Activated CD4-positive, alpha-beta T cell treated with anti-CD3 and anti-CD28 coated beads, Interleukin-2, Interleukin-6, amounts not matched to agents 100 ng/mL and 50 ng/mL, durations not matched to agents 16 hours and 8 hours (primary cell): ENCODE measurements at places on chromosomes 11 and 22.
A peak's percentile ranks its signal among the peaks of the same experiment; 100 is the strongest.

DNA sequence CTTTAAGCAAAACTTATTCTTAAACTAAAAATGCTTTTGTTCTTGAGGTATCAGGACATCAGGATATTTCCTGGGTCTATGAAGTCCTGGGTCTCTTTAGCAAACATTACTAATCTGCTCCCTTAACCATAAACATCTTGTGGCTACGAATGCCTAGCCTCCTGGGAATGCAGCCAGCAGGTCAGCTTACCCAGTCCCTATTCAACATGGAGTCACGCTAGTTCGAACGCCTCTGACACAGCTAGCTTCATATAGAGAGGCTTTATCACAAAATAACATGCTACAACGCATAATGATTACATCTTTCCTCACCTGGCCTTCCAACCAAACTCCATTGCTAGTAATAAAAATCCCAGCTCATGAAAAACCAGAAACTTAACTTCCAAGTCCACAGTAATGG is 17.5 kb upstream of the FIBIN start:
- no peak for DNase-seq

DNA sequence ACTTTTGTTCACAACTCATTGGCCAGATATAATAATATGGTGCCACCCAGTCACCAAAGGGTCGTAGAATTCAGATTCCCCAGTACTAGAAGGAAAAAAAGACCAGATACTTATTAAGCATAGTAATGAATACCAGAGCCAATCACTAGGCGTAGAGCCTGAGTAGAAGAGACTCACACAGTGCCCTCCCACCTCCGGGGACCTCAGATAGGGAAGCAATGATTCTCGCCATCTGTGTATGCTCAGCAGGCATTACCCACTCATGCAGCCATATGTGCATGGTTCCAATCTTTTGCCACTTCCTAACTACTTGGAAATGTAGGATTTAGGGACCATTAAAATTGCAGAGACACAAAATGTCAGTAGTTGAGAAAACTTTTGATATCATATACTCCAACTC is 85.3 kb downstream of the C11orf87 start:
- DNase-seq = no peak

DNA sequence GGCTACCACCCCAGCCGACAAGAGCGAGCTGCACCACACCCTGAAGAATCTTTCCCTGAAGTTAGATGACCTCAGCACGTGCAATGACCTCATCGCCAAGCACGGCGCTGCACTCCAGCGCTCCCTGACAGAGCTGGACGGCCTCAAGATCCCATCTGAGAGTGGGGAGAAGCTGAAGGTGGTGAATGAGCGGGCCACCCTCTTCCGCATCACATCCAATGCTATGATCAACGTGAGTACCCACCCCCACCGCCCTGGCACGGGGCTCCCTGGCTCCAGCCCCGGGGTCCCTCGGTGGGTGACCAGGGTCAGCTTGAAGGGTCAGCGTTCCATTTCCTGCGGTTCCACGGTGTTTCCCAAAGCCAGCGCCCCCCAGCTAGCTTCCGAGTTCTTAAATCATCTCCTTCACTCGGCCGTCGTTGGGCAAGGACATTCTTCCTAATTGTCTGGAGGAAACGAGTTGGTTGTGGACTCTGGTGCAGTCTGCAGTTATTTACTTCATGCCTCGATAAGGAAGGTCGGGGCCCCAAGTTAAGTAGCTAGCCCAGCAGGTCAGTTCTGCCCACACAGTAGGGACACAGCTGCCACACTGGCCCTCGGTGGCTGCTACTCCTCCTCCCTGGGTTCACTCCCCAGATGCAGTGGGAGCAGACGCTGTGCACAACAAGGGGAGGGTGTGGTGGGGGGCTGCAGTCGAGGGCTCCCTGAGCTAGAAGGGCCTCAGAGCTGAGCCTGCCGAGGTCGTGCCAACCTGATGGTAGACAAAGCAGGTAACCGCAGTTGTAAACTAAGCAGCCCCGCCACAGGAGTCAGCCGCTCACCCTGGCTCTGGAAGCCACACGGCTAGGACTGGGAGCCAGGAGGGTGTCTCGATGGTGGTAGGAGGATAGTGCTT is 97.9 kb downstream of the MORC2 start:
- no peak for DNase-seq

DNA sequence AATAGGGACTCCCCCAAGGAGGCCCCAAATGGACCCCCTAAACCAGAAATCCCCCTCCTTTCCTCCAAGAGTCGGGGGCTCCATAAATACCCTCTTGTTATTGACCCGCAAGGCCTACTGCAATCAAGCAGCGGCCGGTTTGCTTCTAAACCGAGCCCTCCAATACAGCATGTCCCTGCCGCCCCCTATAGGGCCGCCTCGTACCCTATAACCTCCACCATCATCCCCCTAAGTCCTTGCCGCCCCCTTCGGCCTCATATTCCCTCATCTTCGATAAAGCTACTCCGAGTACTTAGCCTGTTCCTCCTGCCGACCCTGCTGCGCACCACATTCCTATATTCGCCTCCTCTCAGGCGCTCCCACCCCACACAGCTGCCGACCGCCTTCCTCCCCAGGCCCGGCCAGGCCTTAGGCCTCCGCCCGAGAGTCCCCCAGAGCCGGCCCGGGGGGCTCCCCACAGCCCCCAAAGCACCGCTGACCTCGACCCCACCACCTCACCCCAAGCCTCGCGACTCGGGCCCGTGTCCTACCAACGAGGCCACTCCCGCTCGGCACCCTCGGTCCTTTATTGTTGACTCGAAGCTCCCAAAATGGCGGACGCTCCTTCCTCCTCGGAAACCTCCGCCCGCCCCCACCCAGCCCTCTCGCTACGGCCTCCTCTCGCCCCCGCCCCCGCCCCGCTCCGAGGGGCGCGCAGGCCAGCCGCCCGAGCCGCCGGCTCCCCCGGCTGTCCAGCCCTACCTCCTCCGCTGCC is 430 bp downstream of the DDX6 start:
- peak; percentile 60 for DNase-seq

DNA sequence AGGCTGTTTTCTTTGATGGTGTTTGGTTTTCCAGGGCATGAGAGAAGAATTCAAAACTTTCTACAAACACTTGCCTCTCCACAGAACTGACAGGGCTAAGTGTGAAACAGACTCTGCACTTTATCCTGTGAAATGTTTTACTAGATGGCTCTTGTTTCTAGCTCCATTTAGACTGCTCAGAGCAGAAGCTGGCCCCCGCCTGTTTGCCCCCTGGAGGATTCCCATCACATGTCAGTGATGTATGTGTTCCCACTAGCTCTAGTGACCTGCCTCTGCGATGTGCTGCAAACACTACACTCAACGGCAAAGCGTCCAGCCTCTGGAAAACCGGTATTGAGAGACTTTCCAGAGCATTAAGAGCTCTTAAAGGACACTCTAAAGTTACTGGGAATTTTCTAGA is 41.4 kb upstream of the PCF11 start:
- DNase-seq = no peak

- no peak for DNase-seq
These were observed 253.2 kb downstream of the TBC1D22A start for GRCh38 chr22:47015589-47016178.

- no peak for DNase-seq
These were observed 284 bp downstream of the CCS start for GRCh38 chr11:66593303-66593635.

DNA sequence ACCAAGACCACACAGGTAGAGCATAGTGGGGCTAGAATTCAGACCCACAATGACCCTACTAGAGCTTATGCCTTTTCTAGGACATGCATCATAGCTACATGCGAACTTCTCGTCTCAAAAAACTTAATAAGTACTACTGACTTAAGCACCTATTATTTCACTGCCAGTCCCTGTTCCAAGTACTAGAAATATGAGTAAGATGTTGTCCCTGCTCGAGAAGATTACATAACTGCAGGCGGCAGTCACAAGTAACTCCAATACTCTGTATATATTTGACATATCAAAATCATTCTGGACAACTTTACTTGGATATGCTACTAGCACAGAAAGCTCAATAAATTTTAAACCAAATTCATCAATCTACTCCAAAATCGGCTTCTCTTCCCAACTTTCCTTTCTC is 235.0 kb downstream of the TTC28 start:
- no peak for DNase-seq

GRCh38 chr11:72338741-72339140 is 94.8 kb upstream of the PHOX2A start:
- DNase-seq = no peak

- peak; percentile 16 for DNase-seq
These were observed 586 bp downstream of the LRP5 start for GRCh38 chr11:68312780-68313573.

GRCh38 chr22:26656891-26657851 is at the start of gene MIAT:
MIAT (plus strand) TSS chr22:26657588.
- DNase-seq = peak; percentile 73

DNA sequence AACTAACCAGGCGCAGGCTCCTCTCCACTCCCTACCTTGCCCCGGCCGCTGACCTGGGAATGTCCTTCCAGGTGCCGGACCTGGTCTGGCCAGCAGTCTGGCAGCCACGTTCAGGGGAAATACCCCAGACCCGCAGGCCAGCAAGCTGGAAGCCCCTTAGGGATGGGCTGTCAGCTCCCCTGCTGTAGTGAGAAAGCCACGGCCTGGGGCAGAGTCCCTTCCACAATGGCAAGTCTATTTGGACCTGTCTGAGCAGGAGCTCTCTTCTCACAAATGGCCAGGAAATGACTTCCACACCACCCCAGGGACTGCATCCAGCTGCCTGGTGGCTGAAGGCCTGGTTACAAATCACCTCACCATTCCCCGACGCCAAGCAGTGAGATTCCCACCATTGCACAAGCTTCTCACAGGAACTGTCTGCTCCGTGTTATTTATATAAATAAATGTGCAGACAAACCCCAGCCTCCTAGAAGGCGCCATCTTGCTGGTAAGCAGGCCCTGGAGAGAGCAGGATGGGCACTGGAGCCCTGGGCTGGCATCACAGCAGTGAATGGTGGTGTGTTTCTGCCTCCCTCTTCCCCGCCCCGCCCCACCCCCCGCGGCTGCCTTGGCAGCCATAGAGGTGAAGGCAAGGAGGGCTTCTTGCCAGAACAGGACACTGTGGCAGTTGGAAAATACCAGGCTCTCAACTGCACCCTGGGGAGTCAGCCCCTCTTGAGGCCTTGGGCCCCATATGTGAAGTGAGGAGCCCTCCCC is 23.7 kb downstream of the RSPH14 start:
- no peak for DNase-seq

- no peak for DNase-seq
These were observed 45.1 kb downstream of the AHNAK start for GRCh38 chr11:62501432-62501891.

GRCh38 chr11:65873318-65874156 is 937 bp upstream of the EFEMP2 start:
- DNase-seq = peak; percentile 98

DNA sequence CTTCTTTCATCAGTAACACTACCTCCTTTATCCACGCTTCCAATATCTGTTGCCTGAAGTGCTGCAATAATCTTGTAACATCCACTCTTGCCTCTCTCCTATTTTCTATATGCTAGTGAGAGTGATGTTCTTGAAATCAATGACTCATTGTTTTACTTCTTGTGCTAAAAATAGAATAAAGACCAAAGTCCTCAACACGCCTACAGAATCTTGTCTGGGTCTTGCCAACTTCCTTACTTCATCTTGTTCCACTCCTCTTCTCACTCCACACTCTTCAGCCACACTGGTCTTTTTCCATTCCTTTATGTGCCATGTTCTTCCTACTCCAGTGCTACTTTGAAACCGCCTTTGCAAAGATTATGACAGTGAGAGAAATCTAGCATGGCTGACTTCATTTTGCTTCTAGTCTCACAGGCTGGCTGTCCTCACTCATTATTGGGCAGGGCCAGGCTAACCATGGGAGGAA is 136.4 kb downstream of the CCDC81 start:
- DNase-seq = peak; percentile 34
